NT2/D1 (cell line): ENCODE measurements at places on chromosomes 2 and 18.

DNA sequence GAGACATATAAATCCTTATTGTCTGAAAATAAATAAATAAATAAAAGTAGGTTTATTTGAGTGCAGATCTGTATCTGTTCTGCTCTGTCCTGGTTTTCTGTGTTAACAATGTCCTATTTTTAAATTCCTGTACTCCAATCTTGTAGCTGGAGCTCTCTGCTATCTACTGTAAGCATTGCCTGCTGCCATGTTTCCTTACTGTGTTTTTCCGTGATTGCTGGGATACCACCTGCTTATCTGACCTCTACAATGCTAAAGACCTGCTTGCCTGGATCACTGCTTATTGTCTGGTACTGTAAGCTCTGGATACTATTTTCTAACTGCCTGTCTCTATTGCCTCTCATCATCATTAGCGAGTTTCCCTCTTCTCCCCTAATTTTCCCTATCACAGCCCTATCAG is 11.6 kb downstream of the PTPN4 start:
- DNase-seq, result no peak

DNA sequence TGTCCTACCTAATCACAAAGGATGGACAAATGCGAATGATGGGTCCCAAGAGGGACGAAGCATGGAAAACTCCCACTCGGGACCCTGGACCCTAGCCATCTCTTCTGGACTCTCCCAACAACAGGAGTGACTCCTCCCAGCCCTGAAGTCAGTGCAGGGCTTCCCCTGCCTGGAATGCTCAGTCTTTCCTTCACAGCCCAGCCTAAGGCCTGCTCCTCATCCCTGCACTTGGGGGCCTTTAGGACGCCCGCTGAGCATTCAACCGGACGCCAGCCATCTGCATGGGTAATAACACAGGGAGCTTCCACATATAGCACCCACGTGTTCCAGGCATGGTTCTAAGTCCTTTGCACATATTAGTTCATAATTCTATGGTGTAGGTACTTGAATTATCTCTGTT is 237.5 kb downstream of the KLHL29 start:
- DNase-seq, result no peak

- no peak for DNase-seq
Observed at GRCh38 chr2:237615631-237616249, 11.6 kb upstream of the LRRFIP1 start.

DNA sequence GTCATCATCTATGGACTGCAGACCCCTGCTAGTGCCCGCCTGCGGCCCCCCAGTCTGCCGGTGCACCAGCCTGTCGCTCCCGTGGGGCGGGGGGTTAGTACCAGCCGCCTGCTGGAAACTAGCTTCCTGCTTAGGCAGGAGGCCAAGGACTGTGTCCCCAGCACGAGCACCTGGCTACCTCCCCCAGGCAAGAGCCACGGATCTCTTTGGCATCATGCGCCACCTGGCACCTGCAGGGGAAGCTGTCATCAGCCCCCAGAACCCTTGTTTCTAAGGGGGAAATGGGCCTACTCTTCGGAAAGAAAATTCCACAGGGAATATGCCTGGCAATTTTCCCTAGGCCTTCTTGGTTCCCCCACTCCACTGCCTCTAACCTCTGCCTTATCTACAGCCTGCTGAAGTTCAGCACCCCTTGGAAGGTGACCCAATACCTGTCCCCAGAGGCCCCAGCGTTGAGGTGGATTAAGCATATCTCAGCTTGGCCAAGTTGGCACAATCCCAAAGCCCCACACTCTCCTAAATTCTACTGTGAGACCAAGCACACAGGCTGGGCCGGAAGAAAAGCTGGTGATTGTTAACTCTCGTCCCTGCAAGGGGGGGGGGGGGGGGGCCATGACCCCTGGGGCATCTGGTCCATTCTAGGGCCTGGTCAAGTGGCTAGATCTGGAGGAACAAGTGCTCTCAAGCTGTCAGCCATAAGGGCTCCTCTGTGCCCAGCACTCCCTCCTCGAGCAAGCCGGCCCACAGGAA is 62.0 kb upstream of the POMC start:
- DNase-seq, result no peak

DNA sequence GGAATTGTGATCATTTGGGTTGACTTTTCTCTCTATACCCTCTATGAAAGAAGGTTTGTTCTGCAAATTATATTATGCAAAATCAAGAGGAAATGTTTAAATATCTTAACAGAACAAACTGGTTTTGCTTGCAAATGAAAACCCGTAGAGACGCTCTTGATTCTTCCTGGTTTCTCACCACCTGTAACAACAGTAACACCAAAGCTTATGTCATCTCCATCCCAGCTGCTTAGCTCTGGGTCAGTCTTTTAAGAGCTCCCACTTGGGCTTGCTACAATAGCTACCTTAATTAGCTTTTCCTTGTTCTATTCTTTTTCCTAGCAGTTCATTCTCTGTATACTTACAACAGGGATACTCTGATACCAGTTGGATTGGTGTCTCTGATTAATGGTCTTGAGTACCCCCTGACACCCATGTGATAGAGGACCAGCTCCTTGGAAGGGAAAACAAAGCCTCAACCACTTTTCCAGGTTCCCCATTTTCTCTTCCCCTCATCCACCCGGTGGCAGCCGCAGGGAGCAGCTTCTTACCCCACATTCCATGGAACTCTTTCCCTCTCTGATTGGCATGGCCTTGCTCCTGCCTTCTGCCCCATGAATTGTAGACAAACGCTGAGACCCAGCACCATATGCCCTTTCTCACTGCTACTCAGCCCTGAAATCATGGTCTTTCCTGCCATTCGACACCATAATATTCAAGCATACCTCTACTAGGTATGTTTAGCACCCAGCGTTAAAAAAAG is 27.7 kb downstream of the TMEM182 start:
- DNase-seq, result no peak

DNA sequence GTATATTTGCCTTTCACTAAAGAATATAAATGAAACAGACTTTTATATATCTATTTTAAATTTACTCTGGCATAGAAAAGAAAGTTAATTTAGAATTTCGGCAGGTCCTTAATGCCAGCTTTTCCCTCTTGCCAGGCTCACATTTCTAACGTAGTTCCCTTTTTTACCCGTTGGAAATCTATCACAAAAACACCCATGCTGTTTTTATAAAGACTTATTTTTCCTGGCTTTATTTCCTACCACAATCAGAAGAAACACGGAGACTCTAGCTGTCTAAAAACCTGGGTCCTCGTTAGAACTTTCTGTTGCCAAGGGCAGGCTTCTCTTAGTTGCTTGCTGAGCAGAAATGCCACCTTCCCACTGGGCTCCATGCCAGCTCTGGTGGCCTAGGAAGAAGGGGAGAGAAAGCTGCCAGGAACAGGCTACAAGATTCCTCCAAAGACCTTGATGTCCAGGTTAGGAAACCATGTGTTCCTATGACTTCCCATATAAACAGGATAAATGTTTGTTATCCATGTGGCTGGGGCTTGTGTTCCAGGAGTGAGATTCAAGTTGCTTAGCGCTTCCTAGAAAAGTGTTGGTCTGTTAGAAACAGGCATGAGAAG is 17.8 kb upstream of the TMEM18 start:
- DNase-seq, result no peak

- no peak for DNase-seq
Observed at GRCh38 chr2:45823723-45824206, 172.3 kb downstream of the PRKCE start.

DNA sequence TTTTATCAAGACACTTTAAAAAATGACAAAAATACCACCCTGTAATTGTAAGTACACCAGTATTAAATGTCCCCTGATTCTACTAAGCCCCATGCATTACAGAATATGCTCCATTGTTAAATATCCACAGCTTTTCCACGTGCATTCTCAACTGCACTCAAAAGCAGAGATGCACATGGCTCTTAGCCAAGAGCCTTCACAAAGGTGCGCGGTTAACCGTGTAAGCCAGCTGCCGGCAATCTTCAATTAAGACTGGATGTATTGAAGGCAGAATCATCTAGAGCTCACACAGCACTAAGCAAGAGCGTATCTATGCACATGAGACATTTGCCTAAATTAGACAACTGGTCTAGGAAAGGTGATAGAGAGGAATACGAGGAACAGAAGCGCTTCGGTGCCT is 278.3 kb downstream of the NAPG start:
- no peak for DNase-seq

- no peak for DNase-seq
Observed at GRCh38 chr2:69625078-69625795, 18.3 kb downstream of the AAK1 start.

GRCh38 chr18:56984731-56985130 is 162.2 kb upstream of the BOD1L2 start:
- no peak for DNase-seq

DNA sequence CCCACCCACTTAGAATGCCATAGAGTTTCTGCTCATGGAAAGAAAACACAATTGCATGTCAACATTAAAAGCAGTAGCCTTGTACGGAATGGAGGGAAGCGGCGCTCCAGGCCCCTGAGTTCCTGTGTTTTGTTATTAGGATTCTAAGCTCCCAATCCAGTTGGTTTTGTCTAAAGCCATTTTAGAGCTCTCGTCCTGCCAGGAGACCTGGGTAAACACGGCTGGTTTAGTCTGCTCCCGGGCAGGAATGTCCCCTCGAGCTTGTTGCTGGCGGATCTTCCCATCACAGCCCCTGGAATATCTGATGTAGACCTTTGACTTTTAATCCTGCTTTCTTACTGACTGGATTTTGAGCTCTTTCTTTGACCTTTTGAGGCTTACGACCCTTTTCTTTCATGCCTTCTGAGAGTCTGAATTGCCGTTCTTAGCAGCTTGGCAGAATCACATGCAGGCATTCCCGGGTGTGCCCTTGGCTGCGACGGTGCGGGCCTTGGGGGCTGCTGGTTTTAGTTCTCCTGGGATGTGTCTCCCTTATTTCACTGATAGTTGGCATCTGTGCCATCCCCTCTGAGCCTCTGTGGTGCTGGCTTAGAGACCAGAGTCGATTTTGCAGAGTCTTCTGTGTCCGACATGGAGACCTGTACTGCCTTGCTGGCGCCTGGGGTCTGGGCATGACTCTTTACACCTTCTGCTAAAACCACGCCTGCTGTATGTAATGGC is 25.4 kb downstream of the GREB1 start:
- DNase-seq, result no peak

- no peak for DNase-seq
Observed at GRCh38 chr2:128867311-128867710, 548.6 kb upstream of the HS6ST1 start.

DNA sequence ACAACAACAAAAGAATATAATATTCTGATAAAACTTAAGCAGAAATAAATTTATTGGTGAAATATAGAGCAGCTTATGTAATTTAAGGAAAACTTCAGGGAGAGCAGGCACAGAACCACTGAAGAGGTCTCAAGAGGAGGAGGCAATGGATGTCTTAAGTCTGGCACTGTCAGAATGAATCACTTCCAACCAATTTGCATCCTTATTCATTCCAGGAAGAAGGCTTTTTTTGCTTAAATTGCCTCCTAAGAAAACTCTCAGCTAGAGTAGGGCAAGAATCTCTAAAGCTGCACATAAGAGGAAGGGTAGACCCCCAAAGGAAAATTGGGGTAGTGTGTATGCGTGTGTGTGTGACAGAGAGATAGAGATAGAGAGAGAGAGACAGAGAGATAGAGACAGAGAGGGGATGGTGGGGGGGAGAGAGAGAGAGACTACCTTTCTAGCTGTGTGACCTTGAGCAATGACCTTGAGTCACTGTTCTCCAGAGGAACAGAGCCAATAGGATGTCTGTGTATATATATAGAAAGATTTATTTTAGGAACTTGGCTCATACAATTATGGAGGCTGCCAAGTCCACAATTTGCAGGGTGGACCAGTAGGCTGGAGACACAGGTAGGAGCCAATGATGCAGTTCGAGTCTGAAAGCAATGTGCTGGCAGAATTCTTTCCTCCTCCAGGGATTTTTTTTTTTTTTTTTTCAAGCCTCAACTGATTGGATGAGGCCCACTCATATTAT is 96.4 kb upstream of the LINC00305 start:
- DNase-seq, result no peak

- no peak for DNase-seq
Observed at GRCh38 chr2:62801814-62802523, 96.5 kb downstream of the EHBP1 start.

GRCh38 chr2:232652505-232652851 is 19.1 kb downstream of the EFHD1 start:
- no peak for DNase-seq

GRCh38 chr18:13302457-13303225 is 84.1 kb downstream of the LDLRAD4 start:
- no peak for DNase-seq

DNA sequence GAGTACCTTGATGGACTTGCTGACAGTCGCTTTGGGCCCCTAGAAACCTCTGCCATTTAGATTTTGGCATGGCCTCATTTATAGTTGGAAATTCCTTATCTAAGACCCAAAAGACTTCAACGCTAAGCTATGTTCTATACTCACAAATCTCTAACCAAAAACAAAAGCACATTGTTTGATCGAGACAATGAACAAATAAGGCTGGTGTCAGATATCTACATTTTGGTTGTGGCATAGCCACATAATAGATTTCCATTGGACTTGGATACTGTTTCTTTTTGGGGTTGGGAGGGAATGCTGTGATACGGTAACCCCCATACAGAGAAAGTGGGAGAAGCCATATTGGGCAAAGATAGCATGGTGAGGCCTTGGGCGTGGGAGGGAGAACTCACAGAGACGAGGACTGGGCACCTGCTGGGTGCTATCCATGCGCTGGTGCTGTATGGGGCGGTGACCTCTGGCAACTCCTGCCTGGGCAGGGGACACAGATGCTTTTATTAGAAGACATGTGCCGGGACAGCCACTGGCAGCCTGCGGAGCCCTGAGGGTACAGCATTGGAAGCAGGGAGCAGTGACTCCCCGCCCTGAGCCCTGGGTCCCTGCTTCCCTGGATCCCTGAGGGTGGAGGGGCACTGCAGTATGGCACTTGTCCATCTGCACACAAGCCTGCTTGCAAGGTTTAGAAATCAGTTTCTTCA is 97.1 kb downstream of the ASAP2 start:
- DNase-seq, result no peak
